ENCODE measurements at places on chromosomes 4 and X.

- no peak for DNase-seq
These were observed 11.0 kb upstream of the DUSP9 start for GRCh38 chrX:153635788-153636668.

DNA sequence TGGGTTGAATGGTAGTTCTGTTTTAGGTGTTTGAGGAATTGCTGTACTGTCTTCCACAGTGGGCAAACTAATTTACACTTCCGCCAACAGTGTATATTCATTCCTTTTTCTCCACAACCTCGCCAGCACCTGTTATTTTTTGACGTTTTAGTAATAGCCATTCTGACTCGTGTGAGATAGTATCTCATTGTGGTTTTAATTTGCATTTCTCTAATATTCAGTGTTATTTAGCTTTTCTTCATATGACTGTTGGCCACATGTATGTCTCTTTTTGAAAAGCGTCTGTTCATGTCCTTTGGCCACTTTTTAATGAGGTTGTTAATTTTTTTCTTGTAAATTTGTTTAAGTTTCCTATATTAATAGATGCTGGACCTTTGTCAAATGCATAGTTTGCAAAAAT, 26.9 kb upstream of the WDR17 start:
- DNase-seq, result no peak

GRCh38 chr4:21543514-21543913, 405.1 kb downstream of the KCNIP4 start:
- DNase-seq, result no peak

DNA sequence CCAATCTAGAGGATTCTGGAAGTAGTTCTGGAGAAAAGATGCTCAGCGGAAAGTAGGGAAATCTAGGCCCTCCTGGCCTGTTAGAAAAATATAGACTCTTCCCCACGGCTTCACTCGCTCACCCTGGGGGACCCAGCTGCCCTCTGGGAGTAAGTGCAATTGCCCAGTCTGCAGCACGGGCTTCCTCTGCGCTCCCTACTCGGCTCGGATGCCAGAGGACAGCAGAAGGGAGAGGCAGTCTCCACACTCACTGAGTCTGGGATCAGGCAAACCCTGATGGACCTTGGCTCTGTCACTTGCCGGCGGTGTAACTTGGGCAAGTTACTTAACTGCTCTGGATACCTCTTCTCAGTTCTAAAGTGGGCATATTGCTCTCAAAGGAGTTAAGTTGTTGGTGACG, 2.1 kb downstream of the SHISA3 start:
- no peak for DNase-seq

DNA sequence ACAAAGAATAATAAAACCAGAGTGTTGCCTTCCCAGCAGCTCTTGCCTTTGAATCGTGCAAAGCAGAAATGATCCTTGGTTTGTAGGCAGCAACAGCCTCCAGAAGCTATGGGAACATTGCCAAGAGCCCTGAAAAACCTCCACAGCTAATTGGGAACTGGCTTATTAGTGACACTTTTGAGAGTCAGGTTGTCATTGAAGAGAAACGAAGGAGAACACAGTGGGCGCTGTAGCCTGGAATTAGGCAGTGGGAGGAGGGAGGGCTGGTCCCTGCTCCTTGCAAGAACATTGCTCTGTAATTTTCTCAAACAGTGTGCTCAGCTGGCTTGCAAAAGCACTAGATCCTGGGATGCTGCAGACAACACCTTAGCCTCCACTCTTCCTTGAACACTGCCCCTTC, 331.5 kb upstream of the EMCN start:
- no peak for DNase-seq

DNA sequence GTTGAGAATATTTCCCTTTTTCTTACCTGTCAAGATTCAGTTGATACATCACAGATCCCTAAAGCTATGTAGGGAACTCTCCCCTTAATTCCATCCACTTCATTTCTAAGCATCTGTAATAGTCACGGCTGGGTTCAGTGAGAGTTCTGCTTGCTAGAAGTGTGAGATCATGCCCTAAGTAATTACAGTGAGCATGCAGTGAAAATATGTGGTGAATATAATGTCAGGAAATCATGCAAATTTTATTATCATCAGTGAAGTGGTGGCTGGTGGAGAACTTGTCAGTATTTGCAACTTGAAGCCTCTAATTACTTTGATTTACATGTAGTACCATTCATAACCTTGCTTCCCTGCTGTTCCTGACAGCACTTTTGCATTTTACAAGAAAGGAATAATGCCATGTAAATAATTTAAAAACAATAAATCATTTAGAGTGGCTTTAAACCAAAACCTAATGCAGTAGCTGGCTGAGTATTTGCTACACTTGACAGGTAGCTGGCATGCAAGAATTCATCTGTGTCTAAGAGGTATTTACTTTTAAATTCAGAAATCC, 28.3 kb upstream of the CFAP299 start:
- DNase-seq, result no peak

GRCh38 chrX:71998836-71999509, 88.3 kb downstream of the NHSL2 start:
- no peak for DNase-seq

DNA sequence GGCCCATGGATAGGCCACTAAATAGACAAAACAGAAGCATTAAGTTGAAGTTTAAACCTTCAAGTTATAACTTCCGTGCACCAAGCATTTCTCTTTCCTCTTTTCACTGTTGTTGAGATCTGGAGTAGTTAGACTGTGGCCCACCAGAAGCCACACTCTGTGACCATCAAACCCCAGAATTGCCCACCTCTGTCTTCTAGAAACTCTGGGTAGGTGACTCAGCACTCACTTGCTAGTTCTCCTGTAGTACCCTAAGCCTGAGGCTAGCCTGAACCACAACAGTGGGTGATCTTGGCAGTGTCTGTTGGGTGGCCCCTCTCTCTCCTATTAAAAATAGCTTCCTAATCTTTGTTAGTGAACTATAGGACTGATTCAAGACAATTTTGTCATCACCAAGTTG, 24.6 kb upstream of the CD40LG start:
- DNase-seq, result no peak

DNA sequence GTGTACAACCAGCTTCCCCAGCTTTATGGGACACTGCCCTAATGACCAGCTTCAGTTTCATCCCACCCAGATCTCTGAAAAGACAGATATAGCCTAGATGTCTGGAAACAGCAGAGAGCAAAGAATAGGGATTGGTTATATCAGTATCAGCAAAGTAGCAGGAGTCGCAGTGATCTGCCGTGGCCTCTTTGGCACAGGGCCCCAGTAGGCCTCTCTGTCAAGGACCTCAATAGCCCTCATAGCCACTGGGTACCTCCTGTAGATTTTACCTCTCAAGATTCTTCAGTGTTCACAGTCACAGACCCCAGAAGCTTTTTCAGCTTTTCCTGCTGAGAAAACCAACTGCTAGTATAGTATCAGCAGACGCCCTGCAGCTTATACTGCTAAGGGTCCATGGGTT, 104.6 kb downstream of the ARHGEF9 start:
- no peak for DNase-seq

Data from right forelimb (tissue), 1 donor.